ENCODE measurements at places on chromosomes 5 and 9.

- no peak for DNase-seq
These were observed 202.9 kb upstream of the PANK3 start for GRCh38 chr5:168781941-168782571.

- no peak for DNase-seq
These were observed 25.9 kb downstream of the CDHR2 start for GRCh38 chr5:176575066-176575465.

GRCh38 chr5:14737291-14737690 lies 72.8 kb downstream of the OTULIN start:
- no peak for DNase-seq

DNA sequence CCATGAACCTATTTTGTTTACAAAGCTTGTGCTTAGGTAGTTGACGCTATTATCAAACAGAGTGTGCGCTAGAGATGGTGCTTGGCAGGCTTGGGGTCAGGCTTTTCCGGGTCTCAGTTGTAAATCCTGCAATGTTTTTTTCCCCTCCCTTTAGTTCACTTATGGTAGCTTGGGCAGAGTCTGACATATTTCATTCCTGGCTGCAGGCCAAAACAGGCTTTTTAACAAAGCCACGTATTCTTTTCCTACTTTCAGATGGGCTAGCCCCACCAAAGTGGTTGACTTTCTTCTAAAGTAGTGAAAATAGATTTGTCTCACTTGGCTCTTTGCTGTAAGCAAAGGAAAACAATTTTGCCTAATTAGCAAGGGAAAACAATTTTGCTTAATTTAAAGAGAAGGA lies 58.0 kb upstream of the FBN2 start:
- no peak for DNase-seq
